ENCODE measurements at places on chromosomes 6 and 20. TPM values are rescaled to one million over a fixed set of nuclear protein-coding genes. Genes with fewer than 3 reads are reported as not detected.

DNA sequence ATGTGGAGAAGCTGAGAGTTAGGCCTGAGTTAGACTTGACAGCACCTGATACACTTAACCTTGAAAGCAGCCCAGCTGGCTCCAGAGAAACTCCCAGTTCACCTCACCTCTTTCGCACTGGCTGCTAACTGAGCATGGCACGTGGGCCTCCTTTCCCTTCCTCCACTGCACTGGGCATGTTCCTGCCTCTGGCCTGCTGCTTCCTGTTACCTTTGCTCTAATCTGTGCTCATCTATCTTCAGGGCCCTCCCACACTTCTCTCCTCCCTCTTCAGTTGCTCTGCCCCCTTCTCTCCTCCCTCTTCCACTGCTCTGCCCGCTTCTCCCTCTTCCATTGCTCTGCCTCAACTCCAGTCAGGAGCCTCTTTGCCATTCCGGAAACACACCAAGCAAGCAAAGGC lies 13.7 kb upstream of the UBE2V1 start:
- no peak for DNase-seq

- no peak for DNase-seq
These were observed 1.9 kb upstream of the IGF2R start for GRCh38 chr6:159966981-159967380.

GRCh38 chr6:168988801-168989200 lies 264.8 kb downstream of the THBS2 start:
- DNase-seq: no peak

GRCh38 chr20:3382836-3383235 lies 24.6 kb downstream of the DNAAF9 start:
- no peak for DNase-seq

DNA sequence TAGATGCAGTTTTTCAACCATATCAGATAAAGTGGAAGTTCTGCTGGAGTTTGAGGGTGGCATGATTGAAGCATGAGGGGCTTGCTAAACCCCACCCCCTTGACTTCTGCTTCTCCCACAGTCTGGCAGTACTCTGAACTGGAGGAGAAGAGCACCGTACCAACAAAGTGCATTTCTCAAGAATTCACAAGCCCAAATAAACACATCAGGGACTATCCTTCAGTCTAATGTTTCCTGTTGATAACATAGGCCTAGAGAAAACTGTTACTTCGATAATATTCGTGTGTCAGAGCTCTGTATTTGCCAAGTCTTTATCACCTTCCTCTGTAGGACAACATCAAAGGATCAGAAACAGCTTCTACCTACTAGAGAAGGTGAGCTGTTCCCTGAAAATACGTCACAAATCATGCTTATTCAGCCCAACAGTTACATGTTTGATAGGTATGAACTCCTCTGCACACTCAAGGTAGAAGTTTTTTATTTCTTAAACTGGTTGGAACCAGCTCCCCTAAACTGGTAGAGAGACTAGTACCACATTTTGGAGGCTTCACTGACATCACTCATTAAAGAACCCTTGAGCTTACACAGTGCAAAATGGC lies 153.2 kb upstream of the PRND start:
- DNase-seq: no peak

GRCh38 chr20:50376179-50376887 lies 133.8 kb upstream of the PTPN1 start:
- DNase-seq: no peak

GRCh38 chr20:64077876-64078551 lies 1.3 kb downstream of the RGS19 start:
- peak; percentile 95 for DNase-seq

DNA sequence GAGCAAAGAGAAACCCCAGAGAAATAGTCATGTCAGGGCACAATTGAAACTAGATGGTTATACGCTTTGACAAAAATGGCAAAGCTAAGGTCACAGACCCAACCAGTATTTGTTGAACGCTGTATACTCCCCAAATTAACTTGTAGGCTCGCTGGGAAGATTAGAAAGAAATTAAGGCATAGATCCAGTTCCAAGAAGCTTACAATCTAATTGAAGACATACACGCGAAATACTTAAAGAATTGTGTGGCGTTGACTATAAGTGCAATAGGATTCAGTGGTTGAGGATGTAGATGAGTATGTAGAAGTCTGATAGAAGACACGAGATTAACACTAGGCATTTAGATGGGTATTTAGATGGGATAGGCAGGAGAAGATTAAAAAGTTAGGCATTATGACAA lies 525 bp downstream of the FAM229B start:
- no peak for DNase-seq

GRCh38 chr6:149834513-149835481 lies 29.4 kb downstream of the LRP11 start:
- DNase-seq: peak; percentile 73

- DNase-seq: no peak
These were observed 36.1 kb upstream of the PLCB4 start for GRCh38 chr20:9032758-9033157.

DNA sequence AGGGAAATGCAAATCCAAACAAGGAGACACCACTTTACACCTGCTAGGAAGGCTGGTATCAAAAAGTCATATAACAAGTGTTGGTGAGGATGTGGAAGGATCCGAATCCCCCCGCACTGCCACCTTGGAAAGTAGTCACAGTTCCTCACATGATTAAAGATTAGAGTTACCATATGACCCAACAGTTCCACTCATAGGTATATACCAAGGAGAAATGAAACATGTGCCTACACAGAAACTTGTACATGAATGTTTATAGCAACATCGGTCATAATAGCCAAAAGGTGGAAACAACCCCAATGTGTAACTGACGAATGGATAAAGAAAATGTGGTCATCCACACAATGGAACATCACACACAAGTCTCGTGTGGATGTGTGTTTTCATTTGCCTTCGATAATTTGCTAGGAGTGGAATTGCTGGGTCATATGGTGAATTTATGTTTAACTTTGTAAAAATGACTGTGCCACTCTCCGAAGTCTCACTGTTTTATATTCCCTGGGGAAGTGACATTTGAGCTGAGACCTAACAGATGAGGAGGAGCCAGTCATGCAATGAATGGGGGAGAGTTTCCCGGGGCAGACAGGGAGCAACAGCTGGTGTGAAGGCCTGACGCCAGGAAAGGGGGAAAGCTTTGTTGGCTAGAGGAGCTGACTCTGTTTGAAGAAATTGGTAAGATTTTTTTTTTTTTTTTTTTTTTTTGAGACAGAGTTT lies 125.9 kb upstream of the MLN start:
- DNase-seq: no peak

DNA sequence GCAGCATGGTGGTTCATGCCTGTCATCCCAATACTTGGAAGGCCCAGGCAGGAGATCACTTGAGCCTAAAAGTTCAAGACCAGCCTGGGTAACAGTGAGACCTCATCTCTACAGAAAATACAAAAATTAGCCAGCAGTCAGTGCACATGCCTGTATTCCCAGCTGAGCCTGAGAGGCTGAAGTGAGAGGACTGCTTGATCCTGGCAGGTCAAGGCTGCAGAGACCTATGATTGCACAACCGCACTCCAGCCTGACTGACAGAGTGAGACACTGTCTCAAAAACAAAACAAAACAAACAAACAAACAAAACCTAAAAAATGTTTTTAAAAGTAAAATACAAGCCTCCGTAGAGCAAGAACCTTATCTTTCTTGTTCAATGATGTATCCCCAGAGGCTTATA lies 6.0 kb downstream of the CEP85L start:
- no peak for DNase-seq

DNA sequence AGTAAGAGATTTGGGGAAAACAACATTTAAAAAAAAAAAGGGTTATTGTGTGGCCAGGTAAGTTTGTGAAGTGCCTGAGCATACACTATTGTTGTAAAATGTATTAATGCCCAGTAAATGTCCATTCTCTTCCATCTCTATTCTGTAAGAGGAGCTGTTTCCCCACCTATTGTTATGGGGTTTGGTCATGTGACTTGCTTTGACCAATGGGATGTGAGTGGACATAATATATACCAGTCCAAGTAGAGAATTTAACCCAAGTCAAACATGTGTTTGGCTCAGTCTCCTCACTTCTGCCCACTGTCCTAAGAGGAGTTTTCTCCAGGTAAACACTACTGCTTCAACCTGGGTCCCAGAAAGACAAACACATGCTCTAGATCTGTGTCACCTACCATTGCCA lies 377.1 kb downstream of the FOXA2 start:
- no peak for DNase-seq

- DNase-seq: no peak
These were observed 1.1 kb downstream of the COX4I2 start for GRCh38 chr20:31638816-31639215.

- no peak for DNase-seq
These were observed 88.3 kb upstream of the COL21A1 start for GRCh38 chr6:56335726-56336125.

DNA sequence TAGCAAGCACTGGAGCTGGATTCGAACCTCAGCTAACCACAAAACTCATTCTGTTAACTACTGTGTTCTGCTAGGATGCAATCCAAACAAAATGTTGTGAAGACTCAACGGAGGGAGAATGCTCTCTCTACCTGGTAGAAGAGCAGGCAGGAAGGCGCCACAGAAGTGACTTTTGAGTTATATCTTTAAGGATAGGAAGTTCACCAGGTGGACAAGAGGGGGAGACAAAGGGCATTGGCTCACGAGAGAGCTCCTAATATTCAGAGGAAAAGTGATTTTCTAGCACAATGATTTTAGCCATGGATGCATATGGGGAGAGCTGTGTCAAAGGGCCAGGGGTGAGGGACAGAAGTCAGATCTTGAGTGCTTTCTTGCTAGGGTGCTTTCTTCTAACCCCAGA lies 108.4 kb upstream of the MAFB start:
- DNase-seq: no peak

GRCh38 chr20:41057999-41058673 lies 29.5 kb downstream of the TOP1 start:
- no peak for DNase-seq

DNA sequence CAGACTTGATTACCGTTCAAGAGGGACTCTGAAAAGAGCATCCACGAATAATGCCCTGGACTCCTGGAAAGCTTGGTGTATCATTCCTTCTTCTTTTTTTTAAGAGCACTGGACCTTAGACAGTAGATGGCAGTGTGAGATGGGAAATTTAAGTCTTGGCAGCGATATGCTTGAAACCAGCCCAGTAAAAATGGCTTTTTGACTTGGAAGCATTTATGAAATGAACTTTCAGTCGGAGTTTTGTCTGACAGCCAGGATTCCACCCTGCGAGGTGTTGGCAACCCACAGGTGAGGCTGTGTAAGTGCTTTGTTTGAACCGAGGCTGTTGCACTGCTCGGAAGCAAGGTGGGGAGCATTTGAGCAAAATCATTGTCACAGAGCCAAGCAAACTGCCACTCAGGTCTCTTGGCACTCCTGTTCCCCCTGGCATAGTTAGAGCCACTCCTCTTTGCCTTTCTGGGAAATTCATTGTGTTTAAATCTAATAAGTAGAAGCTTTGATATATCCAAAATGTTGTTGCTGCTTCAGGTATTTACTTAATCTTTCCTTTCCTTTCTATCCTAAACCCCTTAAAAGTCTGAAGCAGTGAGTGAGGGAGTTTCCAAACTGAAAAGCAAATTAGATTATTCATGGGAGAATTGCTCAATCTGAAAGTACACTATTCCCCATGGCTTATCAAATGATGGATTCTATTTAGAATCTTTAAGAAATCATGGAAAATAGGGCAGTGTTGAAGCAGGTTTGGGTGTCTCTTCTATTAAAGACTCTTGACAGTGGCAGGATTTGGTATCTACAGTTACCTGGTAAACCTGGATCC lies 272.8 kb upstream of the SLC35B3 start:
- DNase-seq: no peak

- DNase-seq: no peak
These were observed 121.0 kb upstream of the PRDM1 start for GRCh38 chr6:105964979-105965760.

- DNase-seq: no peak
These were observed 23.0 kb upstream of the IL17A start for GRCh38 chr6:52162940-52163908.

DNA sequence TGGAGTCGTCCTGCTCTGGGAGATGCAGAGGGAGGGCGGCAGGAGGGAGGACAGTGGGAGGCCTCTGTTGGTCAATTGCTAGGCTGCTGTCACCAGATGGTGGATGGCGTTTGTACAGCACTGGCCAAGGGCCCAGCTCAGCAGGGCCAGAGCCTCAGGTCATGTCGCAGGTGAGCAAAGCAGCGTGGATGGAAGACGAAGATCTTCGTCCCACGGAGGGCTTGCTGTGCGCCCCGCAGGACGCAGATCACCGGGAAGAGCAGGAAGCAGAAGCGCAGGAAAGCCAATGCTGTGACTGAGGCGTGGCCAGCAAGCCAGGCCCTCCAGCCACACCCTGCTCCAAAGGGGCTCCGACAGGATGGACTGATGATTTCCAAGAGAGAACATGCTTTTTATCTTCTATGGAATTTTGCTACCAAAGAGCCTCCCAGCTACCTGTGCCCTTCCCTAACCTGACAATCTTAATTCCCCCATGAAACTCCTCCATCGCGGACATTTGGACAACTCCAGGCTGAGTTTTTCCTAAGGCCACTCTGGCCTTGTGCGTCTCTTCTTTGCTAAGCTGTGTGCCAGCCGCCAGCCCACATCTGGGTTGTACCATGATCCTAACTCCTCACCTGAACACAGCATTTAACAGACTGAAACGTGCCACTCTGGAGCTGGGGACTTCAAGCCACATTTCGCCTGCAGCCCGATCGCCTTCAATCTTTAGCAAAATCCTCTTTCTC lies 3.5 kb upstream of the SLCO4A1 start:
- DNase-seq: no peak

GRCh38 chr6:22059126-22059525 lies 237.7 kb downstream of the PRL start:
- DNase-seq: no peak

- DNase-seq: no peak
These were observed 20.9 kb upstream of the MAP1LC3A start for GRCh38 chr20:34537651-34538050.

The SYNJ2 gene
- total RNA-seq: 46.3 TPM

The KIF13A gene
- total RNA-seq: 0.49 TPM

The IL17A gene
- total RNA-seq: not detected

The DEFB124 gene
- total RNA-seq: not detected

The ULBP3 gene
- 1.3 TPM for total RNA-seq

The SIM1 gene
- total RNA-seq: 0.64 TPM

The OR12D3 gene
- total RNA-seq: not detected

The ZFP57 gene
- 2.4 TPM for total RNA-seq

The AIF1 gene
- total RNA-seq: 9.9 TPM

The PRR18 gene
- total RNA-seq: not detected

The GPLD1 gene
- 1.7 TPM for total RNA-seq

The GLYATL3 gene
- not detected for total RNA-seq

The PPARD gene
- total RNA-seq: 37.3 TPM

The PROKR2 gene
- total RNA-seq: not detected

Measured in CD4-positive, CD25-positive, alpha-beta regulatory T cell (primary cell).